ENCODE measurements at places on chromosomes 5 and 9.

- no peak for DNase-seq
Measured at GRCh38 chr9:14403081-14403480, 89.1 kb upstream of the NFIB start.

DNA sequence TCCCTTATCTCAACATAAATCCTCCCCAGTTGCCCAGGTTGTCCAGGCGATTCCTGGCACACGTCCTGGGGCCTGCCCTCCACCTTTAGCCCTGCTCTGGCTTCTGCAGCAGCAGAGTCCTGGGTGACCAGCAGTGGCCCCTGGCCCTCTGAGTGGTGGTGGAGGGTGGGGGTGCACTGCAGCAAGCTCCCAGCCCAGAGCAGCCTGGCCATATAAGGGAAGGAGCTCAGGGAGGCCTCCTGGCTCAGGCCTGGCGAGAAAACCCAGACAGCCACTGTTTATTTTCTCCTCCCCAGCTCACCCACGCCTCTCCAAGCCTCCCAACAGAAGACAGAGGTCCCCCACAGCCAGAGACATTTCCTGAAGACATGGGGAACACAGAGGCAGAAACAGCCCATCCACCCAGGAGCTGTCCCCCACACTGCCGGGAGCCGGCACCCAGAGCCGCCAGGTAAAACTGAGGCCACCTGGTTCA, 44.7 kb upstream of the IL17B start:
- no peak for DNase-seq

- peak; percentile 15 for DNase-seq
Measured at GRCh38 chr5:126100767-126101166, 322.4 kb upstream of the GRAMD2B start.

GRCh38 chr5:123546657-123547056, 34.7 kb downstream of the CSNK1G3 start:
- DNase-seq = no peak
